ENCODE measurements at places on chromosomes 1 and 21.

DNA sequence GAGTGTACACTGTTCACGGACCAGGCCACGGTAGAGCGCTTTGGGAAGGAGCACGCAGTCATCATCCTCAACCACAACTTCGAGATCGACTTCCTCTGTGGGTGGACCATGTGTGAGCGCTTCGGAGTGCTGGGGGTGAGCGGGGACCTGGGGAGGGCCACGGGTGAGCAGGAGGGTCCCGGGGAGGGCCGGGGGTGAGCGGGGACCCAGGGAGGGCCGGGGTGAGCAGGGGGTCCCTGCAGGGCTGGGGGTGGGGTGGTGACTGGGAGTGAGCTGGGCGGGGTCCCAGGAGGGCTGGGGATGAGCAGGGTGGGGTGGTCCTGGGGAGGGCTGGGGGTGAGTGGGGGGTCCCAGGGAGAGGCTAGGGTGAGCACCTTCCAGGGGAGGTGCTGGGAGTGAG lies 44.1 kb upstream of the TRAPPC10 start:
- DNase-seq, result no peak

DNA sequence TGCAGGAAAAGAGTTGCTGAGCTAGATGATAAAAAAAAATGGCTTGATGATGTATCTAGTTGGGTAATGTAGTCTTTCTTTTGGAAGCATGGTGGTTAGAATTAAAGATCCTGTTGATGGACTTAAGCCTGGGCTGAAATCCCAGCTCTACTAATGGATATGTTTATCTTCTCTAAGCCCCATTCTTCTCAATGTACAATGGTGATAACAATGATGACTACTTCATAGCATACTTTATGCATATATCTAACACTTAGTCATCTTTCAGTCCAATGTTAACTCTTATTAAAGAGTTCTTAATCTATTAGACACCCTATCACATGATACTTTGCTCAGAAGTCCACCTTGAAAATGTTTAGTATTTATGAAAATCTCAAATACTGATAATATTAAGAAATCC lies 189.5 kb downstream of the PLA2G4A start:
- no peak for DNase-seq

DNA sequence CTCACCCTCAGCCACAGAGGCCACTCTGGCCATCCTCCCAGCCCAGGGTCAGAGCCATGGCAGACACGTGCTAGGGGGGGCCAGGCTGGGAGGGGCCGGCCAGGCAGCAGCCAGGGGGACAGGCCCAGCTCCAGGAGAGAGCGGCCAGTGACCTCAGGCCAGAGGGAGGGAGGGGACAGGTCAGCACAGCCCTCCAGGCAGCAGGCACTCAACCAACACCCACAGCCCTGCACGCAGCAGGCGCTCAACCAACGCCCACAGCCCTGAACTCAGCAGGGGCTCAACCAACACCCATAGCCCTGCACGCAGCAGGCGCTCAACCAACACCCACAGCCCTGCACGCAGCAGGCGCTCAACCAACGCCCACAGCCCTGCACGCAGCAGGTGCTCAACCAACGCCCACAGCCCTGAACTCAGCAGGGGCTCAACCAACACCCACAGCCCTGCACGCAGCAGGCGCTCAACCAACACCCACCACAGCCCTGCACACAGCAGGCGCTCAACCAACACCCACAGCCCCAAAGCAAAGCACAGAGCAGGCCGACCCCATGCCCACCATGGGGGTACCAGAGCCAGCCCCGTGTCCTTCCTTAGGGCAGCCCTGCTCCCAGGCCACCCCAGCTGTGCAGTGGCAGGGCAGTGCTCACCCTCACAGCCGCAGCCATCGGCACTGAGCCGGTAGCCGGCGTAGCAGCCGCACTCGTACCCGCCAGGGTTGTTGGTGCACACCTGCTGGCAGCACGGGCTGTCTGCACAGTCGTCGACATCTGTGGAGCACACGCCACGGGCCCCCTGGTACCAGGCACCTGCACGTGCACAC lies 55.9 kb downstream of the ARHGEF16 start:
- no peak for DNase-seq

DNA sequence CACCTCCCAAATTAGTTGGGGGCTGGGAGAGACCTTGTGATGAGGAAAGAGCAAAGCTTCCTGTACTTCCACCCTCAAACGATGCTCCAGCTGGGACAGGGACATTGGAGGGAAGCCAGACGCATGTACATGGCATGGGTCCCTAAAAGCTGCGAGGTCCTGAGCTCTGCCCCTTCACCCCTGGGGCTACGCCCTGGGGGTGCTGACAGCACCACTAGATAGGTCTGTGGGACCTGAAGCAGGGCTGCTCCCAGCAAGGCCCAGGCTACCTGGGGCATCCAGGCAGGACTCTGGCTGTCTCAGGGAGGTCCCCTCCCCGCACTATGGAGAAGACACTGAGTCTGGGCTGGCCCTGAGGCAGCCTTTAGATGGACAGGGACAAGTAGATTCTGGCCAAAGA lies 83.4 kb downstream of the DMRTB1 start:
- no peak for DNase-seq

DNA sequence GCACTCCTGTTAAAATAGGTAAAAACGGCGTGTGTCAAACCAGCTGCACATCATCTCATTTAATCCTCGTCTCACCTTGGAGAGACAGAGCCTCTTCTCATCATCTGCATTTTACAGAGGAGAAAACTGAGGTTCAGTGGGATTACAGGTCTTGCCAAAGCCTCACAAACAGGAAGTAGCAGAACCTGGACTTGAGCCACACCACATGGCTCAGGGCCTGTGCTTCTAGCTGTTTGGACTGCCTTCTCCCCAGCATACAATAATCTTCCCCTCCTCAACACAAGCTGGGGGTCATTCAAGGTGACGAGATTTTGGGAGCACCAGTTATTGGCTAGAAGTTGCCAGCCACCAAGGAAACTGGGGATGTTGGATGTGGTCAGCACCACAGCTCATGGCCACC lies 167.9 kb upstream of the ZC3H12A start:
- no peak for DNase-seq

GRCh38 chr1:59057211-59057694 lies 239.6 kb upstream of the FGGY start:
- DNase-seq, result peak; percentile 96

DNA sequence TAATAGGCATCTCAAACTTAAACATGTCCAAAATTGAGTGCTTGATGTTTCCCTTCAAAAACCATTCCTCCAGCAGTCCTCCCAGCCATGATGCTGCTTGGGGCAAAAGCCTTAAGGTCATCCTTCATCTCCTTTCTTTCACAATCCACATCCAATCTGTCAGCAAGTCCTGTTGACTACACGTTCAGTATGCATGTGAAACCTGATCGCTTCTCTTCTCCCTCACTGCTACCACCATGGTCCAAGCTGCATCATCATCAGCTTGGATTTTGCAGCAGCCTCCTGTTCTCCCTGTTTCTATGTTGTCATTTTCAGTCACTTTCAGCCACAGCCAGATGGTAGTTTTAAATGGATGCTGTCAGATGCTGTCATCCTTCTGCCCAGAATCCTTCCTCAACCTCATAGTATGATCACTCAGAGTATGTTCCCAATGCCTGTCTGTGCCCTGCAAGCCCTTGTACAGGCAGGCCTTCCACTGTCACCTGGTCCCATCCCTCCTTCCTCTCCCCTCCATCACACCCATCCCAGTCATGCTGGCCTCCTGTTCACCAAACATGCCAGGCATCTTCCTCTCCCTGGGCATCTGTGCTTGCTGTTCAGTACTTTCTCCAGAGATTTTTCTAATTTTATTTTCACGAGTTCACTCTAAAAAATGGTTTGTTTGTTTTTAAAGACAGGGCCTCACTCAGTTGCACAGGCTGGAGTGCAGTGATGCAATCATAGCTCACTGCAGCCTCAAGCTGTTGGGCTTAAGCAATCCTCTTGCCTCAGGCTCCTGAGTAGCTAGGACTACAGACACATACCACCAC lies 66.0 kb downstream of the SYDE2 start:
- peak; percentile 71 for DNase-seq

GRCh38 chr1:115051850-115052249 lies 22.2 kb downstream of the TSHB start:
- DNase-seq, result no peak

GRCh38 chr1:109252893-109253802 lies 3.8 kb downstream of the CELSR2 start:
- no peak for DNase-seq

GRCh38 chr1:6935361-6935883 lies 150.2 kb downstream of the CAMTA1 start:
- no peak for DNase-seq

DNA sequence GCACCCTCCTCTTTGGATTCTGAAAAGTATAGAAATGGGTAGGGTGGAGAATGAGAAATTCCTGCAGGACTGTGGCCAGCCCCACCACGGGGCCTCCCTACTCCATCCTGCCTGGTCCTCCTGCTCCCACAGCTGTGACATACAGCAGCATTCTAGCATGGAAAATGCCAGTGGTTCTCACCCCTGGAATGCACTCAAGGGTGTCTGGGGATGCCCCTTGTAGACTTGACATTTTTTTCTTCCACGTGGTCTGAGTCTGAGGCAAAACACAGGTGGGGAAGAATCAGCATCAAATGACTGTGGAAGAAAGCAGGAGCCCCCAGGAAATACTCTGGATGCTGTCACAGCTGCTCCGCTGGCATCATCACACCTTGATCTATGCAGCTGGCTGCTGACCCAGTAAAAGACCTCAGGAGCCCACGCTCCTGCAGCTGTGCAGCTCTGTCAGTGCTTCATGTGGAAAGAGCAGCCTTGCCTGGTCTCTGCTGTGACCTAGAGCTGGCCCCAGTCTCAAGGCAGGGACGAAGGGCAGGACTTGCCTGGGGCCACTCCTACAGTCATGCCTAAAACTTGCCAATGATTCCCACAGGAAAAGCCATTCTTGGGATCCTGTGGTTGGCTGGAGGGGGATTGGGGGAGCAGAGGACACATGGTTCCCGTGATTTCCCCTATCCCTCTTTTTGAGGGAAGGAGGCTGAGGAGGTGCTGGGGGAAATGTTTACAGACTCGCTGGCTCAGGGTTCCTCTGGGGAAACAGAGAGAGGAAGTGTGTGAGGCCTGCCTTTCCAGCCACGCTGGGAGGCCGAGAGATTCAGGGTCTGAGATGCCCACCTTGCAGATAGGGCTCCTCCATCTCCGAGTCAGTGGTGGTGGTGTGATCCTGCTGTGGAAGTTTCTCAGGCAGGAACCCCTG lies 10.8 kb upstream of the A3GALT2 start:
- no peak for DNase-seq

DNA sequence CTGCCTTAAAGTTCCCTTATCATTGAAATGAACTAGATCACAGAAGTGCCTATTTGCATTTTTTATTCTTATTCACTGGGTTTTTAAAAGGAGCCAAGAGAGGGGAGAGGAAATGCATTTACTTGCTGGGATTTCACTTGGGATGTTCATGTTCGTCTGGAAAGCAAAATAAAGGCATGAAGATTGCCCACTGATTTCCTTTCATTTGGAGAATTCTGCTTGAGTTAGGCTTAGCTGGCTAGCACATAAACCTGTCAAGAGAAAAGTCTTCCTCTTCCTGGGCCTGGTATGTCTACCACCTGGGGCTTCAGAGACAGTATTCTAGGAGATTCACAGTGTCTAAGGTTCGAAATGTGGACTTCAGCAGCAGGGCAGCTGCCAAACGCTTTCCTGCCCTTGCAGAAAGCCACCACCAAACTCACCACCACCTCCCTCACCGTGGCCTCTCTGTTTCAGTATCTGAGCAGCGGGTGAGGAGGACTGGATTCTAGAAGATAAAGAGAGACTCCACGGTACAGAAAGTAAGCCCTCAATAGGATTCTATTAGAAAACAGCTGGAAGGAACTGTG lies 44.5 kb downstream of the HIVEP3 start:
- no peak for DNase-seq

GRCh38 chr21:38596264-38597042 lies 98.2 kb upstream of the ERG start:
- DNase-seq, result no peak

DNA sequence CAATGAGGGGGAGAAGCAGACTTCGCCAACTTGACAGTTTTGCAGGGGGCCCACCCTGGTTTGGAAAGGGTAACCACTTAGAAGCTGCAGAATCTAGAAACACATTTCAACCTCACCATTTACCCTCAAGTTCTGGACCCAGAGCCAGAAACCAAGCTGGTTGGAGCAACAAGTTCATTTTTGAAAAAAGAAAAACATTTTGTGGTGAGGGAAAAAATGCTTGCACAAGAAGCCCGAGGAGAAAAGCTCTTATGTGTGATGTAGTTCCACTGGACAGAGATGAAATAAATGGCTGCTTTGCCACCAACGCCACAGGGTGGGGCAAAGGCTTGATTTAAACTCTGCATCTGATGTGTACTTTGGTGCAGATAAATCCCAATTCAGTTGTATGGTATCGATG lies 10.6 kb upstream of the NGF start:
- DNase-seq, result no peak

DNA sequence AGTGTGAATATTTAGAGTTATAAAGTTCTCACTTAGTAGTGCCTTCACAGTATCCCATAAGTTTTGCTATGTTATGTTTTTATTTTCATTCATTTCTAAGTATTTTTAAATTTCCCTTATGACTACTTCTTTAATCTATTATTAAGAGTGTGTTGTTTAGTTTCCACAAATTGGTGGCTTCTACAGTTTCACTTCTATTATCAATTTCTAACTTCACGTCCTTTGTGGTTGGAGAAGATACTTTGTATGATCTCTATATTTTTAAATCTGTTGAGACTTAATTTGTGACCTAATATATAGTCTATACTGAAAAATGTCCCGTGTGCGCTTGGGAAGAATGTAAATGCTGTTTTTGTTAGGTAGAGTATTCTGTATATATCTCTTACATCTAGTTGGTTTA lies 11.7 kb downstream of the CHIA start:
- DNase-seq, result no peak
